ENCODE measurements at places on chromosomes 6 and 20. TPM values are rescaled to one million over a fixed set of nuclear protein-coding genes. Genes with fewer than 3 reads are reported as not detected.

DNA sequence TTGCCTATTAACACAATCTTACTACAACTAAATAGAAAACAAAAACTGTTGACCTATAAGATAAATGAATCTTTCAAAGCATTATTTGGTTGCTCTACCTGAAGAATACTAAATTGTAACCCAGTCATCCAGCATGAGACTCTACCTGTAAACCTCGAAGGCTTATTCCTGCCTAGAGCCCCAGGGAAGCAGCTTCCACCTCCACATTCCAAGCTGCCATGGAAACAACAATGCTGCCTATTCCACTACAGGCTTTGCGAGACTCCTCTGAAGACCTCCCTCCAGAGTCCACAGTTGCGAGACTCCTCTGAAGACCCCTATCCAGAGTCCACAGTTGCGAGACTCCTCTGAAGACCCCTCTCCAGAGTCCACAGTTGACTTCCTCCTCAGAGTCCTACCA is 15.7 kb downstream of the GMDS start:
- no peaks in the 10 kb centered on the region for H3K27me3 ChIP-seq
- H3K36me3 ChIP-seq, result no peaks in the 10 kb centered on the region
- no peak overlapping the region for H3K4me3 ChIP-seq
- no peak for ATAC-seq
- no peaks in the 10 kb centered on the region for H3K4me1 ChIP-seq

DNA sequence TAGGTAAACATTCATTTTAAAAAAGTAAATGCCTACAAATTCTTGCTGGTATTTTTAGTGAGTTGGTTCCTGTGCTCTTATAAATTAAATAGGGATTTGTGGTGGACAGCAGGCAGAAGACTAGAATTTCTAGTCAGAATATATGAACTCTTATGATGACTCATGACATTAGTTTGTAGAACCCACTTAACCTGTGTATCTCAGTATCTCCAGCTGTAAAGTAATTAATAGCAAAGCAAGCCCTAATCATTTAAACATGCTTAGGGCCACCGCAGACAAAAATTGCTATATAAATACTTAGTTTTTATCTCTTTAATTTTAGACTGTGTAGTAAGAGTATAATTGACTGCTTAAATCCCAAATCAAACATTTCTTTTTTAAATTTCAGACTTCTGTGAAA is 2.4 kb downstream of the FAM135A start:
- no peaks in the 10 kb centered on the region for H3K4me1 ChIP-seq
- no peak for ATAC-seq
- H3K27ac ChIP-seq, result no peak overlapping the region
- H3K4me3 ChIP-seq, result no peak overlapping the region

DNA sequence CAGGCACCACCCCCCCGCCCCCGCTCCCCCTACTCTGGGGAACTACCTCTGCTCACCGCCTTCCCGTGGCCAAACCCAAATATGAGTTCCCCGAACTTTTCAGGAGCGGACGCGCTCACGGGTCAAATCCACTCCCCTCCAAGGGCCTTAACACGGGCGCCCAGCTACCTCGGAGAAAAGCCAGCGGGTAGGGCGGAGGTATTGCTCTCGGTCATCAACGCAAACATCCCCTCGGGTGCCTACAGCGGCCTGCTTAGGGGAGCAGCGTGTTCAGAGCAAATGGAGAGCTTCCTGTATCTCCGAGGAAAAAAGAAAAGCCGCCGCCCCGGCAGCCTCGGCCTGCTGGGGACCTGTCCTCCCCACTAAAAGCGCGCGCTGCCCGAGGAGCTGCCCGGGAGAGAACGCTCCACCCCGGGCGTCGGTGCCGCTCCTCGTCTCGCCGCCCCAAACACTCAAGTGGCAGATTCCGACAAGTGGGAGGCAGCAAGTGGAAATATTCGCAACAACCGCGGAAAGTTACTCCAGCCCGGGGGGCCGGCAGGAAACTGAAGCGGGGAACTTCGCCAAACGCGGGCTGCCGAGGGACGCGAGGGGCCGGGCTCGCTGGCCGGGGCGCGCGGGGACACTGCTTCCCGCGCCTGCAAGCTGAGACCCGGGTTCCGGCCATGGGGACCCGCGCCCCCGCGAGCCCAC is 699 bp downstream of the PTPRT start:
- no peak overlapping the region for H3K27ac ChIP-seq
- peaks cover 92% of the 10 kb centered on the region for H3K27me3 ChIP-seq
- no peaks in the 10 kb centered on the region for H3K4me1 ChIP-seq
- peak overlapping the region; percentile 4 for H3K4me3 ChIP-seq
- ATAC-seq, result no peak
- H3K36me3 ChIP-seq, result no peaks in the 10 kb centered on the region

The ELOVL4 gene
- 2.3 TPM for total RNA-seq

DNA sequence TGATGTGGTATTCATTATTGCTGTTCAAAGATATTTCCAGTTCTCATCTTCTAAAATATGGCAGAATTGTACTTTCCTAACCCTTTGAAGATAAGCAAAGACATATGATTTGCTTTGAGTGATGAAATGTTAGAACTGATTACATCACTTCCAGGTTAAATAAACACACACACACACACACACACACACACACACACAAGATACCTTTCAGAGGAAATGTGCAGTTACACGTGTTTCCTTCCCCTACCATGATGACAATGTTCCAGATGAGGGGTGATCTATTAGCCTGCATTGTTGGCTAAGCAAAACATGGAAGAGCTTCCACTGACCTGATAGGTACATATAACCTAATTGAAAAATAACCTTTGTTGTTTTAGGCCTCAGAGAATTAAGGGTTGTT is 11.7 kb upstream of the FRK start:
- no peak overlapping the region for H3K4me3 ChIP-seq
- no peak overlapping the region for H3K27ac ChIP-seq
- no peak for ATAC-seq
- H3K27me3 ChIP-seq, result no peaks in the 10 kb centered on the region

- no peak overlapping the region for H3K4me3 ChIP-seq
- no peaks in the 10 kb centered on the region for H3K27me3 ChIP-seq
- no peak overlapping the region for H3K27ac ChIP-seq
- ATAC-seq, result no peak
- peaks cover 17% of the 10 kb centered on the region for H3K4me1 ChIP-seq
These were observed 66.0 kb downstream of the CTNNBL1 start for GRCh38 chr20:37759761-37760209.

DNA sequence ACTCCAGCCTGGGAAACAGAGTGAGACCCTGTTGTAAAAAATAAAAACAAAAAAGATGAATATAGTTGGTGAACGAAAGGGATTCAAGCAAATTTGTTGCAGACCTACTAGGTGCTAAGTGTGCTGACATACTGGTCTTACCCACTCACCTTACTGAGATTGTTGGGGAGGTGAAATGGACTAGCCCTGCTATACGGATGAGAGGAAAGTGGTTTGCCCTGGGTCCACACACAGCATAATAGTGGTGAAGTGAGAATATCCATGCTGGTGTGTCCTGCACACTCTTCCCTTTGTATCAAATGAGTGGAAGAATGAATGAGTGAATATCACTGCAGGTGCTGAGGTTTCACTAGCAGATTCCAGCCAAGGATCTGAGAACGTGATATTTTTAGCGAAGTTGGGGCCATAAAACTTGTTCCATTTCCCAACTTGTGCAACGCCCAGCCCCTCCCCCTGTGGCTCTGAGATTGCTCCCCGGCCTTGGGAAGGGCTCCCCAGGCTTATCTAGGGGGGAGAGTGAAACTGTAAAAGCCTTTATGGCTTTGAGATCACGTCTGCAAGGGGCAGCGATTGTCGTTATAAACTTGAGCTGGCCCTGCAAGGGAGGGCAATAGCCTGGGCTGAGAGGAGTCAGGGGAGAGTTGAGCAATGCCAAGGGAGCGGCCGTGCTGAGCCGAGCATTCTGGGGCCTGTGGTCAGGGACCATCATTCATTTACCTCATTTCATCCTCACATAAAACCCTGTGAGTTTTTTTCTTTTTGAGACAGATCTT is 33.2 kb upstream of the TTPAL start:
- peaks cover 20% of the 10 kb centered on the region for H3K27me3 ChIP-seq
- no peak overlapping the region for H3K4me3 ChIP-seq
- ATAC-seq, result no peak
- no peaks in the 10 kb centered on the region for H3K4me1 ChIP-seq

DNA sequence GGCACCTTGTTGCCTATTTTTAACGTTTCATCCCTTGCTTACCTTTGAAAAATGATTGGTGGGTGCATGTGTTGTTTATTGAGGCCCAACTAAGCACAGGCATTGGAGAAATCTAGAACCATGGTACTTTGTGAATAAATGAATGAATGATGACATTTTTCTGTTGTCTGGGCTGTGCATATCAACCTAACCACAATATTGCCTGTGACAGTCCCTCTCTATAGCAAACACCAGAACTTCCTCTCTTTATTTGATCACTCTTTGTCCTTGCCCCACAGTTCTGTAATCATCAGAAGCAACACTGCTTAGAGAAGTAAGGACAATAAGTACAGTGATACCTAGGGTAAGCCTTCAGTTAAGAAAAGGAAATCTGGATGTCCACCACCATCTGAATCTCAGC is 75.1 kb downstream of the TBC1D7 start:
- no peak overlapping the region for H3K27ac ChIP-seq
- H3K27me3 ChIP-seq, result peaks cover 7% of the 10 kb centered on the region
- H3K4me3 ChIP-seq, result no peak overlapping the region
- H3K36me3 ChIP-seq, result no peaks in the 10 kb centered on the region

DNA sequence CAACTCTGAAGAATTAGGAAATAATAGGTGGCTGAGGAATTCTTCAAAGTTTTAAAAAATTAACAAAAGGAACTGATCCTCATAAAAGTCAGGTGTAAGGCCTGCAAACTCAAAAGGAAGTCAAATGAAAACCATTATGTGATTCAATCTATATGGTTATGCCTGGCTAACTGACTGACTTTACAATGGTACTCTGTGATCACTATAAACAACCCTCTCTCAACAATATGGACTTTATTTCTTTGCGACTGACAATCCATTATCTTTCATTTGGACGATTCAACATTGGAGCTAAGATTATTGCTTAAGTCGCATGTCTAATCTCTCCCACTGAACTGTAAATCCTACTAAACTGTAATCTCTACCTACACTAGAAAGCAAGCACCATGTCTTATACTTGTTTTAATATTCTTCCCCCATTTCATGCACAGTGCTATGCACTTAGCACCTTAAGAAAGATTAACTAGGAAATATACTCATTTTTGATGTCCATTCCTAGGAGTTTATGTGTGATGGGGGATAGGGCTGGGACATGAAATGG is 1.4 kb downstream of the STK38 start:
- H3K4me3 ChIP-seq, result peak overlapping the region; percentile 67
- no peak for ATAC-seq
- H3K4me1 ChIP-seq, result peaks cover 16% of the 10 kb centered on the region
- peak overlapping the region; percentile 99 for H3K27ac ChIP-seq

GRCh38 chr6:149478631-149479314 is 6.0 kb downstream of the ZC3H12D start:
- no peaks in the 10 kb centered on the region for H3K4me1 ChIP-seq
- H3K4me3 ChIP-seq, result no peak overlapping the region
- no peak for ATAC-seq
- H3K36me3 ChIP-seq, result no peaks in the 10 kb centered on the region

GRCh38 chr6:135236732-135237131 is 55.6 kb downstream of the MYB start:
- H3K4me1 ChIP-seq, result no peaks in the 10 kb centered on the region
- H3K27ac ChIP-seq, result no peak overlapping the region
- H3K27me3 ChIP-seq, result peaks cover 11% of the 10 kb centered on the region
- ATAC-seq, result no peak
- no peak overlapping the region for H3K4me3 ChIP-seq

DNA sequence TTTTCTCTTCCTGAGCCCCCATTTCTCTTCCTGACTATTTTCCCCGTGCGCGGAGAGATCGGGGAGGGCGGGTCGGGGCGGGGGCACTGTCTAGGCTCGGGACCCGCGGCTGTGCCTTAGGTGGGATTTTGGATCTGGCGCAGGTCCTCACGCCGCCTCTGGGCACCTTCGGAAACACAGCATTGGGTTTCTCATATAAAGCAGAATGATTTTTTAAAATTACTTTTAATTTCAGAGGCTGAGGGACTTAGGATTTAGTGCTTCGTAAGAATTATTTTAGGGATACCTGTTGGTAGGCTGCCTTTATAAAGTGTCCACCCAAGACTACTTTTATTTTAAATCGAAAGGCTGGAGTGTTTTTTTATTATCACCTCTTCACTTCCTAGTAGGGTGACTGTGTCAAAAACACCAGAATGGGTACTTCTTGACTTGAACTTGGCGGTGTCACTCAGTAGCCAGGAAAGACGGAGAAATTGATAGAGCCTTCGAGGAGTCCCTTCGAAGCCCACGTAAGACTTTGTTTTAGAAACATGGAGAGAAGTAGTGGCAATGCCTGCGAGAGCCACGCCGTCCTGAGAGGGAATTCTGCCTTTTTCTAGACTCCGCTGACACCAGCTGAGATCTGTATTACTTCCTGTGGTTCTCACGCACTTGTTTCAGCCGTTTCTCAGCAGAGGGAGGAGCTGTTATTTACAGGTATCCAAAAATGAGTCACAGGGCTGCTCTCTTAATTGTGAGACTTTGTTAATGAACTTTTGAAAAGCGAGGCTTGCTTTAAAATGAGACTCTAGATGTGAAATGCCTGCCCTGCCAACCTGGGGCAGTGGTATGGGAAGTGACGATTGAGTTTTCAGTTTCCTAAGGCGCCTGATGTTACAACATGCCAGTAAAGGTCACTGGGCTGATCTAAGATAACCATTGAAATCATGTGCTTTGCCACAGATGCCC is 667 bp downstream of the STX11 start:
- H3K27ac ChIP-seq, result peak overlapping the region; percentile 50
- H3K4me1 ChIP-seq, result peaks cover 25% of the 10 kb centered on the region
- H3K36me3 ChIP-seq, result no peaks in the 10 kb centered on the region
- H3K4me3 ChIP-seq, result peak overlapping the region; percentile 83
- H3K27me3 ChIP-seq, result peaks cover 60% of the 10 kb centered on the region

GRCh38 chr6:122136386-122136785 is 263.1 kb upstream of the HSF2 start:
- no peak overlapping the region for H3K4me3 ChIP-seq
- no peaks in the 10 kb centered on the region for H3K36me3 ChIP-seq
- H3K4me1 ChIP-seq, result no peaks in the 10 kb centered on the region
- no peak overlapping the region for H3K27ac ChIP-seq
- ATAC-seq, result no peak

The FNDC1 gene
- 9.9 TPM for total RNA-seq

All from gastroesophageal sphincter (tissue), 4 donors.